CD14-positive monocyte (primary cell): ENCODE measurements at places on chromosomes 12 and 14. TPM values are rescaled to one million over a fixed set of nuclear protein-coding genes. Genes with fewer than 3 reads are reported as not detected.

GRCh38 chr12:129961091-129961490 is 57.3 kb upstream of the TMEM132D start:
- no peak for DNase-seq

GRCh38 chr14:103188810-103189480 is 65.7 kb downstream of the TNFAIP2 start:
- no peak for DNase-seq

- no peak for DNase-seq
Observed at GRCh38 chr14:37565550-37565949, 29.5 kb downstream of the FOXA1 start.

GRCh38 chr12:125151284-125151683 is 86.0 kb downstream of the AACS start:
- no peak for DNase-seq

GRCh38 chr12:110353211-110353965 is 50.1 kb downstream of the ANAPC7 start:
- no peak for DNase-seq

DNA sequence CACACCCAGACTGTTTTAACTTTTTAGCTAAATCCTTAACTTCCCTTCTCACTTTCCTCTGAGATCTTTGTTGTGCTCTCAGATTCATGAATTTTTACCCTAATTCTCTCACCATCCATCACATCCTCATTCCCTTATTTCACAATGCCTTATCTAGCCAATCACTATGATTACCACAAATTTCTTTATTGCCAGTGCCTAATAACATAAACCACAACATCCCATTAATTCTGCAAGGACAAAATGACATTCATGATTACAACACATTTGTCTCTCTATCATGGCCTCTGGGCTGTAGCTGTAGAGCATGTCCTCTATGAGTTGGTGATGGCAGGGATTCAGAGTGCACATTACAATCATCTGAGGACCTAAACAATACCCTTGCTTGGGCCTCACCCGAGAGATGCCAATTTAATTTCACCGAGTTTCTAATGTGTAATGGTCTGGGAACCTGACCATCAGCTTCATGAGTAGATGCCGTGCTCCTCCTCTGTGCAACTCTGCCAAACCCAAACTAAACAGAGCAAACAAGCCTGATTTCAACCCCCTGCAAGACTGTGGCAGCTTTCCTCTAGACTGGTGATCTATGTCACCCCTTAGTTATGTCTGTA is 99.3 kb downstream of the SPTSSA start:
- DNase-seq = peak; percentile 25

DNA sequence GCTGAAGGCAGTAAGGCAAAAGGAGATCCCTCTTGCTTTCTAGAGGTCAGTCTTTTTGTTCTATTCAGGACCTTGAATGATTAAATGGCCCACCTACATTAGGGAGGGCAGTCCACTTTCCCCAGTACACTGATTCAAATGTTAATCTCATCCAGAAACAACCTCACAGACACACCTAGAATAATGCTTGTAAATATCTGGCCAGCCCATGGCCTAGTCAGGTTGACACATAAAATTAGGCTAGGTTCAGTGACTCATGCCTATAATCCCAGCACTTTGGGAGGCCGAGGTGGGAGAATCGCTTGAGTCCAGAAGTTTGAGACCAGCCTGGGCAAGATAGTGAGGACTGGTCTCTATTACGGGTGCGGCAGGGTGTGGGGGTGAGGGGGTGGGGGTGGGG is 43.5 kb downstream of the MIPOL1 start:
- no peak for DNase-seq

DNA sequence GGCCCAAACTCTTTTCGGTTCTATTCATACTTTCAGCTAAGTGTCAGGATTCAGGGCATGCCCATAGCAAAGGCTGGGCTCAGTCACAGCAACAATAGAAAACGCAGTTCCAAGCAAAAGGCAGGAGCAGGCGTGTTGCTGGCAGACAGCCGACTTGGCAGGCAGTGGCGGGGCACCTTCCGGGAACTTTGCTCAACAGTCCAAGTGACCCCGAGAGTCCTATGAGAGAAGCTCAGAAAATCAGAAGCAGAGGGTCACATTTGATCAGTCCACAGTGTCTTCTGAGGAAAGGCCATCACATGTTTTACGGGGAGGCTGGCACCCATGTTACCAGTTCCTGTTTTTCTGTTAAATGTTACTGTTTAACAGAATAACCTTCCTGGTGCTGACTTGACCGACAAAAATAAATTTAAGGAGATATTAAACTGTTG is 115.0 kb downstream of the DACT1 start:
- DNase-seq = peak; percentile 60

DNA sequence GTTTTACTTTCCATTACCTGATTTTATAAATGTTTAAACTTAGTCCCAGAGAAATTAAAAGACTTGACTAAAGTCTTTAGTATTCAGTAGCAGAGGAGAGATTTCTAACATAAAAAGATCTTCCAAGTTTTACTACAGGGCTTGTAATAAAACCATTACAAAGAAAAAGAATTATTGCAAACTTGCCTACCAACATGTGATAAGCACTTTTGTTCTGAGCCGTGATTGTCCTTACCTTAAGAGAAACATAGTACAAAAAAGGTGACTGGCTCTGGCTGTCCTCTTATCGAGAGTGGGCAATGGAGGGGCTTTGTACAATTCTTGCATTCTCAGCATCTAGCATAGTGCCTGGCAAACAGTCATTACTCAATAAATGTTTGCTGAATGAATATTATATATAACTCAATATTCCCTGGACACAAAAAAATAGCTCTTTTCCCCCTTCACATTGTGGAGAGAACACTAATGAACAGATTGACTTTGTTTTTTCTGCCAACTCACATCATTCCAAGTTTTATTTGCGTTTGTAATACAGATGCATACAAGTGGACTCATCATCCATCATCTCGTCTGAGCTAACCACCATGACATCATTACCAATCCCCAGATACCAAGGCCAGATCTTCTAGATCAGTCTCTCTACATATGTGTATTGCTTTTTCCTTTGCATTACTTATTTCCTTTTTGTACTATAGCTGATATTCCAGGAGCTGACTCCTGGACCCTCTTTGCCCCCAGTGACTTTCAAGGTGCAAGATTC is 192.8 kb upstream of the EEA1 start:
- no peak for DNase-seq

GRCh38 chr14:87869619-87870583 is 123.1 kb downstream of the GALC start:
- no peak for DNase-seq

DNA sequence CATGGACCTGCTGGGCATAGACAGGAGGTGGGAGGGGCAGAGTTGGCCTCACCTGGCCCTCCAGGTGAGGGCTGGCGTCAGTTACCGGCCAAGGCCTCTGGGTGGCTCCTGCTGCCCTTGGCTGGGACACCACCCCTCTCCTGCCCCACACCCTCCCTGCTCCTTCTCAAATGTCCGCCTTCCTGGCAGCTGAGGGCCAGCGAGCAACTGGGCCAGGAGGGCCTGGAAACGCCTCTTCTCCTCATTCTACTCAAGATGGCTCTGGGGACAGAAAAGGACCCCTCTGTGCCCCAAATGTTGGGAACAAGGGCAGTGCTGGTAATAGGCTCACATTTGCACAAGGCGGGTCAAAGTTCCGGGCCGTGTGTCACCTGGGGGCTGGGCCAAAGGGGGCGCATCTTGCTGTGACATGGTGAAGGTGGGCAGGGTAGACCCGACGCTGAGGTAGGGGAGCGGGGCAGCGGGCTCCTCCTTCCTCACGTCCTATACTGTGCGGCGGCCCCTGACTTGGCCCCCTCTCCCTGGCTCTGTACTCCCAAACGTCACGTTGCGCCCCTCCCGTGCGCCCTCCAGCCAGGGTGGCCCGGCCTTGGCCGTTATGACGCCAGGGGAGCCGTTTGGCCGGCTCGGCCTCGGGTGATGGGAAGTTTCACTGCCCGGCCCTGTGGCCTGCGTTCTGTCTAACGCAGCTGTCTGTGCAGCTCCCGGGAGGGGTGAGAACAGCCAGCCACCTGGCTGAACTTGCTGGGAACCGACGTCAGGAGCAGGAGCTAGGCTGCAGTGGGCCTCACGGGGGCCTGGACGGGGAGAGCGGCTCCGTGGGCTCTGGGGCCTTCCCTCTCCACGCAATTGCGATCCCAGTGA is 18.0 kb upstream of the DLK1 start:
- no peak for DNase-seq

- DNase-seq = no peak
Observed at GRCh38 chr12:4433745-4434058, 11.9 kb downstream of the FGF6 start.

GRCh38 chr12:110251381-110251780 is 29.7 kb upstream of the ATP2A2 start:
- no peak for DNase-seq

Gene SOCS2
- 0.18 TPM for polyA plus RNA-seq

Gene KCNC2
- not detected for polyA plus RNA-seq

Gene MAP4K5
- 5.0 TPM for polyA plus RNA-seq

Gene KRT77
- not detected for polyA plus RNA-seq

Gene YBX3
- polyA plus RNA-seq = 131 TPM

Gene CABP1
- not detected for polyA plus RNA-seq

Gene CD163
- polyA plus RNA-seq = 82.5 and 130 TPM in 2 replicates

Gene OTX2
- polyA plus RNA-seq = not detected in 2 replicates

Gene TMEM19
- 25.4 TPM for polyA plus RNA-seq
